ENCODE measurements at places on chromosomes 5 and 9.

GRCh38 chr9:135826188-135826545 is 81.2 kb downstream of the CAMSAP1 start:
- DNase-seq = no peak

DNA sequence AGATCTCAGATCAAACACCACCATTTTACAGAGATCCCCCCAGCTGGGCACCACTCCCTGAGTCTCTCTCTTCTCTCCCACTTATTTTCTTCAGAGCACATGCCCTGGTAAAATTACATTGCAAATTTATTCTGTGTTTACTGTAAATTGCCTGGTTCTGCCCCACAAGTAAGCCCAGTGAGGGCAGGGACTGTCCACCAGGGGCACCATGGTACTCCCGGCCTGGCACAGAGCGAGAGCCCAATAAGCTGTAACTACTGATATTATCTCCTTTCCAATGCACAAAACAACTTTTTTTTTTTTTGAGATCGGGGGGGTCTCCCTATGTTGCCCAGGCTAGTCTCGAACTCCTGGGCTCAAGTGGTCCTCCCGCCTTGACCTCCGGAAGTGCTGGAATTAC is 123.0 kb downstream of the PAX5 start:
- no peak for DNase-seq

DNA sequence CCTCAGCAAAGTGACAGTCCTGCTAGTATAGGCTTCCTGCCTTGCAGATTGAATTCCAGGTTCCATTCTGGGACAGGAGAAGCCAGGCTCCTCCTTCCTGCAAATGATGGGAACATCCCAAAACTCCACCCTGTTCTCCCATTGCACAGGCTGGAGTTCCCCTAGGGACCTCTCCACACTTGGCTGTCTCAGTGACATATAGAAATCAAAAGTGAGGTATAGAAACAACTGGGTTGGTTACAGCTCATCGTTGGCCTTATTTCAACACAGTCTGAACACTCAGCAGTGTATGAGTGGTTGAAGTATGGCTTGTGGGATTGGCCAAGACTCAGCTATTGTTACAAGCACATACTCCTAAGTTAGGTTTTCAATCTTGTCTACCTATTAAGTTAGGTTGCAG is 157.8 kb upstream of the FTMT start:
- DNase-seq = no peak

DNA sequence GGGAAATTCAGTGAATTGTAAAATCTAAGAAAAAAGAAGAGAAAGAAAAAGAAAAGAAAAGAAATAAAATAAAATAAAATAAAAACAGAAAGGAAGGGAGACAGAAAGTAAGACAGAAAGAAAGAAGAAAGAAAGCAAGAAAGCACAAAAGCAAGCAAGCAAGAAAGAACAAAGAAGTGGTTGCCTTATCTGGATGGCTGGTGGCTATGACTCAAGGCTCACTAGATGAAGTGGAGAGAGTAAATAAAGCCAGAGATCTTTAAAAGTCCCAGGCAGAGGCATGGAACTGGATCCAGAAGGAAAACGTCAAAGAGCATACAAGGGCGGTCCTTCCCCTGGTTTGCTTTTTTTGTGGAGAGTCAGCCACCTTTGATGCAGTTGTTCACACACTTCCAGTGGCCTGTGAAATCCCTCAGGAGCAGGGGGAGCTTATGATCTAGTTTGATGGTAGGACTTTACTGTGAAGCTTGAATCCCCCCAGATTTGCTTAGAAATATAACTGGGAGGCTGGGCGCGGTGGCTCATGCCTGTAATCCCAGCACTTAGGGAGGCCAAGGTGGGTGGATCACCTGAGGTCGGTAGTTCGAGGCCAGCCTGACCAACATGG is 176.7 kb upstream of the HMHB1 start:
- DNase-seq = peak; percentile 39

GRCh38 chr5:7662289-7662688 is 188.6 kb downstream of the CFAP90 start:
- no peak for DNase-seq
